ENCODE measurements at places on chromosomes 16 and 17.

DNA sequence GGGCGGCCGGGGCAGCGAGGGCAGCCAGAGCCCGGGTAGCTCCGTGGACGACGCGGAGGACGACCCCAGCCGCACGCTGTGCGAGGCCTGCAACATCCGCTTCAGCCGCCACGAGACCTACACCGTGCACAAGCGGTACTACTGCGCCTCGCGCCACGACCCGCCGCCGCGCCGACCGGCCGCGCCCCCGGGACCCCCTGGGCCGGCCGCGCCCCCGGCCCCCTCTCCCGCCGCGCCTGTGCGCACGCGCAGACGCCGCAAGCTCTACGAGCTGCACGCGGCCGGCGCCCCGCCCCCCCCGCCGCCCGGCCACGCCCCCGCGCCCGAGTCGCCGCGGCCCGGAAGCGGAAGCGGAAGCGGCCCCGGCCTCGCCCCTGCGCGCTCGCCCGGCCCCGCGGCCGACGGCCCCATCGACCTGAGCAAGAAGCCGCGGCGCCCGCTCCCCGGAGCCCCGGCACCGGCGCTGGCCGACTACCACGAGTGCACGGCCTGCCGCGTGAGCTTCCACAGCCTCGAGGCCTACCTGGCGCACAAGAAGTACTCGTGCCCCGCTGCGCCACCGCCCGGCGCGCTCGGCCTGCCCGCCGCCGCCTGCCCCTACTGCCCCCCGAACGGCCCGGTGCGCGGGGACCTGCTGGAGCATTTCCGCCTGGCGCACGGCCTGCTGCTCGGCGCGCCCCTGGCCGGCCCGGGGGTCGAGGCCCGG lies 36.1 kb upstream of the ZC3H18 start:
- DNase-seq: peak; percentile 74

- no peak for DNase-seq
These were observed 49.9 kb downstream of the TMEM235 start for GRCh38 chr17:78281249-78281845.

- no peak for DNase-seq
These were observed 68.9 kb downstream of the USP31 start for GRCh38 chr16:23080329-23080728.

GRCh38 chr17:14793237-14793636 lies 471.9 kb downstream of the PMP22 start:
- DNase-seq: no peak

DNA sequence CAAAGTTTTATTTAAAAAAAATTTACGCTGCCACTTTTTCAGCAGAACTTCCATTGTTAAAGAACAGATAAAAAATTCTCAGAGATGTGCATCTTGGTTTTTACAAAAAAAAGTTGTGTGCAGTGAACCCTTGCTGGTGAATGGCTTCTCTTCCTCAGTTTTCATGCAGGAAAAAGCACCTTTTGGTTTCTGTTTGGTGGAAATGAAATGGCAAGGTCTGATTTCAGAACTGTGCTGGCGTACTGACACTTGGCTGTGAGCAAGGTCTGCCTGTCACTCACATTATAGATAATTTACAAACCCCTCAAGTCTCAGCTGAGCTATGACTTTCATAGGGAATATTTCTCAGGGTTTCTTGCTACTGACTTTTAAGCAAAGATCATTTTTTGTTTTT lies 5.7 kb upstream of the SALL1 start:
- DNase-seq: no peak

DNA sequence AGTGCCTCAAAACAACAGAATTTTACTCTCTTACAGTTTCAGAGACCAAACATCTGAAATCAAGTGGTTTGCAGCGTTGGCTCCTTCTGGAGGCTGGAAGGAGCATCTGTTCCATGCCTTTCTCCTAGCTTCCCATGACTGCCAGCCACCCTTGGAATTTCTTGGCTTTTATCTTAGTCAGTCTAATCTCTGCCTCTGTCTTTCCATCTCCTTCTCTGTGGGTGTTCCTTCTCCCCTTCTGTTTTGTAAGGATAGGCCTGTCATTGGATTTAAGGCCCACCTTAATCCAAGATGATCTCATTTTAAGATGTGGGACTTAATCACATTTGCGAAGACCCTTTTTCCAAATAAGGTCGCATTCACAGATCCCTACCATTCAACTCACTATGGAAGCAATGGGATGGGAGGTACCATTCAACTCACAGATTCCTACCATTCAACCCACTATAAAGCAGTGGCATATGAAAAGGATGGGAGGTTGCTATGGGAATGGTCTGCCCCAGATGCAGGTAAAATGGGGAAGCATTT lies 321.8 kb downstream of the WWOX start:
- DNase-seq: no peak

- no peak for DNase-seq
These were observed 4.2 kb downstream of the CDK3 start for GRCh38 chr17:76004750-76005262.

GRCh38 chr16:3953728-3954410 lies 73.4 kb upstream of the CREBBP start:
- DNase-seq: no peak

- DNase-seq: no peak
These were observed 132.6 kb downstream of the SNX11 start for GRCh38 chr17:48240122-48240521.

DNA sequence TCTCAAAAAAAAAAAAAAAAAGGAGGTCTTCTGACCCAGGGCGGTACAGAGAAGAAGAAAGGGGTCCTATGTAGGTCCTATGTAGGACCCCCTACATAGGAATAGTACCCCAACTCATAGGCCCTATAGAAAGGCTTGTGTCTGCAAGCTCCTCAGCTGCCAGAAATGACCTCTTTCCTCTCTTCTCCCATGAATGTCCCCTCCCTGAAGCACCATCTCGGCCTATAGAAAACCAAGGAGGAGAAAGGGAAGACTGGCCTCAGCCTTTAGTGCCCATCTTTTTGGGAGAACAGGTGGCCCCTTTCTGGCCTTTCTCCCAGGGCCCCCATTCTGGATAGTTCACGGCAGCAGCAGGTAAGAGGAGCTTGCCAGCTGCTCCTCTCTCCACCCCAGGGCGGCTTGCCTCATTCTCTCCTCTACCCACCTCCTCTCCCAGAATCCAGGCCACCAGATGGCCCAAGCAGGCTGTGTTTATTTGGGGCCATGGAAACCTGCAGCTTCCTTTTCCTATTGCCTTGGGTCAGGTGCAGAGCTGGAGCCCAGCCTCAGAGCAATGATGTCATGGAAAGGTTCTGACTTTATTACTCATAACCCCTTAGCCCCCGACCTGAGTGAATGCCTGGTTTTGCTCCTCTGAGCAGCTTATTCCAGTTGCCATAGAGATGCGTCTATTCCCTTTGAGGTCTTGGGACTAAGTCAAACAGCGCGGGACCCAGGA lies 1.6 kb upstream of the MRPL58 start:
- peak; percentile 9 for DNase-seq

DNA sequence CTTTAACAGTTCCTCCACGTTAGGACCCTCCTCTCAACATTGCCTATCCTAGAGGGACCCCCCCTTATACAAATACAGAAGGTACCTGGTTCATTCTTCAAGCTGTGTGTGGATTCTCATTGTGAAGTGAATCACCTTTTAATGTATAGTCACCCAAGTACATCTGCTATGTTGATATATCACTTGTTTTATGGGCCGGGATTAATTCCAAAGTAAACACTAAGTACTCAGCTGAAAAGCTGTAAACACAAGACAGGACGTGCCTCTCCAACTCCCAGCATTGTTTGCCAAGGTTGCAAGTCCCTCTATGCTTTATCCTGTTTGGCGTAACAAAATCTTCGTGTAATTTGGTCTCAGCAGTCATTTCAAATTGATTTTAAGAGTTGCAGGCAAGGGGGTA lies 123.6 kb downstream of the RBFOX1 start:
- no peak for DNase-seq

DNA sequence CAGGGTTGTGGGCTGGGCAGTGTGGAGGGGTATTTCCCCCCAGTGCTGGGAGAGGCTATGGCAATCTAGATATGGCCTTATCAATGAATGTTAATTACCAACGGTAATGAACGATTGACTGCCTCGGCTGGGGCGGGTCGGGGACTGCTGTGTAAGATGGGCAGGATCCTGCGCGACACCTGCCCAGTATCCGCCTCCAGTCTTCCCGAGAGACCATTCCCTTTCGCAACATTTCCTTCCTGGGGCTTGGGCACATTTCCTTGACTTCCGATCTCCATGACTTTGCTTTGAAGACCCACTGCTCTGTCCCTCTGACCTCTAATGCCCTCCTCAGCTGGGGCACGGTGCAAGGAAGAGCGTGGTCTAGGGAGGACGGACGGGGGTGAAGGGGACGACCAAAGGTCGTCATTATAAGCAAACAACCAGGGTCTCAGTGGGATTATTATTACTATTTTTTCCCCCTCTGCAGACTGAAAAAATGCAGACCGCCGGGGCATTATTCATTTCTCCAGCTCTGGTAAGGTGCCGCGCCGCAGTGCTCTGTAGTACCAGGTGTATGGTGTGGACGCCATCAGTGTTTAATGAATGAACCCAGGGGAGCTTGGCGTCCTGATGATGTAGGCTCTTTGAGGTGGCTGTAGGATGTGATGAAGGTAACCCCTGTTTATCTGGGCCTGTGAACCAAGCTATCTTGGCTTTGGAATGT lies 506 bp downstream of the ATP5MC1 start:
- no peak for DNase-seq

GRCh38 chr16:47079860-47080259 lies 63.9 kb downstream of the NETO2 start:
- DNase-seq: no peak

DNA sequence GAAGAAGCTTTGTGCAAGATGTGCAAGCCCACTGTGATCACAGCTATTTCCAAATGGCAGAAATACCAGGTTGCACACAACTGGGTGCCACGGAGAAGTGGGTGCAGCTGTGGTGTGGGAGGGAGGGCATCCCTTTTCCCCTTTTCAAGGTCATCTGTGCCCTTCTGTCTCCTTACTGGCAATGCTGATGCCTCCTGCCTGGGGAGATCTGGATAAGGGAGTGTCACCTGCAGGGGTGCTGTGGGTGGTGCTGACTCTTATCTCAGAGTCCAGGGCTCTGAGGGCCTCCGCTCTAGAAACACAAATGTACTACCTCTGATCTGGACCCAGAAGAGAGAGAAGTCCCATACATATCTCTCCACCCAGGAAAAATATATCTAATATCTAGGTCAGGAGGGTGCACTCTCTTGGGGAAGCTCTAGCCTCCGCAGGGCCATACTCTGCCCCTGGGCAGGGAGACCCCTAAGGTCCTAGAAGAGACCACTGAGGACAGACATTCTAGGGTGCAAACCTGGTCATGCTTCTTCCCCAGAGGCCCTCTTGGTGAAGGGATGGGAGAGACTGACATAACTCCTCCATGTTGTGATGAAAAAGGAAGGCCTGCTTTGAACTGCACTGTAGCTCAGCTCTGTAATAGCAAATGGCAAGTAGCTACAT lies 18.5 kb downstream of the NPRL3 start:
- no peak for DNase-seq

DNA sequence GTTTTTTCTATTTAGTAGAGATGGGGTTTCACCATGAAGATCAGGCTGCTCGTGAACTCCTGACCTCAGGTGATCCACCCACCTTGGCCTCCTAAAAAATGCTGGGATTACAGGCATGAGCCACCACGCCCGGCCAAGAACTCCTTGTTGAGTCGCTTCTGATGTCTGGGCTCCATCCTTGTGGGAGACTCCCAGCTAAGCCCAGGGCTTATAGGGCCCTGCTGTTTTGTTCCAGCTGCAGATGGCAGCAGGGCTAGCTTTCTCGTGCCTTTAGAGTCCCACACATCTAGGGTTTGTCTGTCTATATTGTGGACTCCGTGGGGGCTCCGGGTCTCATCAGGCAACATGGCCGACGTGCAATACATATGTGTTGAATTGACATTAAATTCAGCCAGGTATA lies 39.3 kb upstream of the MED9 start:
- no peak for DNase-seq

GRCh38 chr17:68860941-68861340 lies 94.3 kb downstream of the ABCA8 start:
- DNase-seq: no peak

DNA sequence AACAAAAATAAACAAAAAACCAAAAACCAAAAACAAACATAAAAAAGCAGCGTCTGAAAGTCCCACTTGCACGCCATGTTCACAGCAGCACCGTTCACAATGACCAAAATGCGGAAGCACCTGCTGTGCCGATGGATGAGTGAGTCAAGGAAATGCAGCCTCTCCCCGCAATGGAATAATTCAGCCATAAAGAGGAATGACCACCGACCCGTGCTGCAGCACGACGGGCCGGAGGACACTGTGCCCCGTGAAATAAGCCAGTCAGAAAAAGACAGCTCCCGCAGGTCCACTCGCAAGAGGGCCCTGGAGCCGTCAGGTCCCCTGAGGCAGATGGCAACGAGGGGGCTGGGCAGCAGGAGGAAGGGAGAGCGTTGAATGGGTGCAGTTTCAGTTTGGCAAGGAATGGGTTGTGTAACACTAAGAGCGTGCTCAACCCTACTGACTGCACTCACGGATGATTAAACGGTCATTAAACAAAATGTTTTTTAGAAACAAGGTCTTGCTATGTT lies 5.1 kb downstream of the CLCN7 start:
- no peak for DNase-seq

DNA sequence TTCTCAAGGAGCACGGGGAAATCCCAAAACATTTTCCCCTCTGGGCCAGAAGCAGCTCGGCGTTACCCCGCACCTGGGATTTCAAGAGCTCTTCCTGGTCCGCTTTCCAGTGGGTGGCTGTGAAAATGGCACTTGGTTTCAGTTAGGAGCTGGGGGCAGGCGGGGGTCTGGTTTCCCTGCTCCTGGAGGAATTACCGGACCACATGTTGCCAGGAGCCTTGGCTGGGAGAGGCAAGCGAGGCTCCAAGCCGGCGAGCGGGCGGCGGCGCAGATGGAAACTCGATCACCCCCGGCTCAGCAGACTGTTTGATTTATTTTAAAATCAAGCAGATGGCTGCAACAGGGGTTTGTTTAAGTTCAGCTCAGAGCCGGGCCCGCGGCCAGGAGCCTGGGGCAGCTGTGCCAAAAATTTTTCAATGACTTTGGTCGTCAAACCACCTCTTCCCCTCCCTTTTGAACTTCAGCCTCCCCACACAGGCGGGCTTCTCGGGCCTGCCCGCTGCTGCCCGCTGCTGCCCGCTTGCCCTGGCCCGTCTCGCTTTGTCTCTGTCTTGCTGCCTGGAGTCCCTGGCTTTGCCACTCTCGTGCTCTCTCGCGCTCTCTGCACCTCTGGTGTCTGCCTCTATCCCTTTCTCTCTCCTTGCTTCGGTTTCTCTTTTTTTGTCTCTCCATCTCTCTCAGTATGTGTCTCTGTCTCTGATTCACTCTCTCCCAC lies 108.0 kb upstream of the CIBAR2 start:
- no peak for DNase-seq

DNA sequence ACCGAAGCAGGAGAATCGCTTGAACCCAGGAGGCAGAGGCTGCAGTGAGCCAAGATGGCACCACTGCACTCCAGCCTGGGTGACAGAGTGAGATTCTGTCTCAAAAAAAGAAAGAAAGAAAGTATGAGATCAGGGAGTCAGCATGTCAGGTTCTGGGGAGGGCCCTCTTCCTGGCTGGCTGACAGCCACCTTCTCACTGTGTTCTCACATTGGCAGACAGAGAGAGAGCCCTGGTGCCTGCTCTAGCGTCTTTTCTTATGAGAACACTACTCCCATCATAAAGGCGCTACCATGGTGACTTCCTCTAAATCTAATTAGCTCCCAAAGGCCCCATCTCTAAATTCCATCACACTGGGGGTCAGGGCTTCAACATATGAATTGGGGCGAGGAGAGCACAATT lies 27.6 kb upstream of the RBBP6 start:
- no peak for DNase-seq
